ENCODE measurements at places on chromosomes 5 and 9.
A peak's percentile ranks its signal among the peaks of the same experiment; 100 is the strongest.

- peak; percentile 62 for DNase-seq
These were observed 164.6 kb downstream of the ROR2 start for GRCh38 chr9:91785447-91785842.

DNA sequence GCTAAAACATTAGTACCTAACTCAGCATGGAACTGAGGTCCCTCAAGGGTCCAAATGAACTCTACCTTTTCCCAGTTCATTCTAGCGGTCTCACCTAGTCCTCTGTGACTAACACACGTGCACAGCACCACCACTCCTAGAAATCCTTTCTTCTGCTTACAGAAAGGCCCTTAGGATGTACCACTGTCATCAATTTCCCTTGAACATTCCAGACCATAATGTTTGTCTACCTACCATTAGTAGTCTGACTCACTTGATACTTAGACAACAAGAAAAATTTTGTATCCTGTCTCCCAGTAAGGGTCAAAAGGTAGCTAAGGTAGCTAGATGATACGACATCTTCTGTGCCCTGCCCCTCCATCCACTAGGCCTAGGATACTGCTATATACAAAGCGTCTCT, 166.6 kb downstream of the TSSK1B start:
- DNase-seq: no peak

- no peak for DNase-seq
These were observed 75.1 kb downstream of the GNAQ start for GRCh38 chr9:77956555-77956954.

DNA sequence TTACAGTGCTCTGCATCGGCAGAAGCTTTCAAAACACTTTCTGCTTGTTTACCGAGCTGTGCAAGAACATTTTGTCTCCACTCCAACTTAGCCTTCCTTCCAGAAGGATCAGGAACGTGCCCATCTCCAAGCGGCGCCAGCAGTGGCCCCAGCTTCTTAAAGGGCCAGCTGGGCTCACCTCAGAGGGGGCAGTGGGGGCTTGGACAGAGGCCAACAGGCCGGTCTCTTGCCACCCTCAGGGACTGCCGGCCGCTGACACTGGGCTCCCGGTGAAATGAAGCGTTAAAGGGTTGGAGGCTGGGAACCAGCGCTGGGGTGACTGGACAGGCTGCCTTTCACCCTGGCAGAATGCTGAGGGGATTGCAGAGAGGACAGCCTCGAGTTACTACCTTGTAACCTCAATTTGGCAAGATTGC, 67.0 kb upstream of the RNU6ATAC start:
- peak; percentile 85 for DNase-seq

DNA sequence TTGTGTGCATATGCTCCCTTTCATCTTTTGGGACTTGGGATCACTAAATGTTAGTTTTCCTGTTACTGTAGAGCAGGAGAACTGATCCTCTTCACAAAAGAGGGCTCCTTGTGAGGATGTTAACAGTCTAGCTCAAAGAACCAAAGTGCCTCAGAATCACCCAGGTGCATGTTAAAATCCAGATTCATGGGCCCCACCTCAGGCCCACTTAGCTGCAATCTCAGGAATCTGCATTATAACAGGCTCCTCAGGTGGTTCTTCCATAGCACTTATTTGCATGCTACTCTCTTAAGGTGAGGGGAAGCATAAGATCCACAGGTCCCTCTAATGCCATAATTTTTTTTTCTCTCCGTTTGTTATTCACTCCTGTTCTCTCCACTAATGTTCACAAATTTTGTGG, 14.8 kb upstream of the MEF2C start:
- no peak for DNase-seq

Measured in sigmoid colon (tissue), 7 donors.